ENCODE measurements at places on chromosomes 4 and X.

DNA sequence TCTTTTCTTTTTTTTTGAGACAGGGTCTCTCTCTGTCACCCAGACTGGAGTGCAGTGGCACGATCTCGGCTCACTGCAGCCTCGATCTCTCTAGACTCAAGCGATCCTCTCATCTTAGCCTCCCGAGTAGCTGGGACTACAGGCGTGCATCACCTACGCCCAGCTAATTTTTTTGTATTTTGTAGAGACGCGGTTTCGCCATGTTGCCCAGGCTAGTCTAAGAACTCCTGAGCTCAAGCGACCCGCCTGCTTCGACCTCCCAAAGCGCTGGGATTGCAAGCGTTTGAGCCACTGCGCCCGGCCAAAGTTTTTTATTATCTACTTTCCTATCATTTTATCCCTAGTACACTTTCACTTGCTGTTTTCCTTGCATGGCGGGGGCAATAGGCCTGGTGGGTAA, 1.4 kb downstream of the UBA6 start:
- no peak for DNase-seq

- no peak for DNase-seq
Observed at GRCh38 chr4:70818173-70818855, 21.4 kb downstream of the GRSF1 start.

GRCh38 chr4:53863158-53863557, 201.2 kb downstream of the CHIC2 start:
- DNase-seq, result no peak

DNA sequence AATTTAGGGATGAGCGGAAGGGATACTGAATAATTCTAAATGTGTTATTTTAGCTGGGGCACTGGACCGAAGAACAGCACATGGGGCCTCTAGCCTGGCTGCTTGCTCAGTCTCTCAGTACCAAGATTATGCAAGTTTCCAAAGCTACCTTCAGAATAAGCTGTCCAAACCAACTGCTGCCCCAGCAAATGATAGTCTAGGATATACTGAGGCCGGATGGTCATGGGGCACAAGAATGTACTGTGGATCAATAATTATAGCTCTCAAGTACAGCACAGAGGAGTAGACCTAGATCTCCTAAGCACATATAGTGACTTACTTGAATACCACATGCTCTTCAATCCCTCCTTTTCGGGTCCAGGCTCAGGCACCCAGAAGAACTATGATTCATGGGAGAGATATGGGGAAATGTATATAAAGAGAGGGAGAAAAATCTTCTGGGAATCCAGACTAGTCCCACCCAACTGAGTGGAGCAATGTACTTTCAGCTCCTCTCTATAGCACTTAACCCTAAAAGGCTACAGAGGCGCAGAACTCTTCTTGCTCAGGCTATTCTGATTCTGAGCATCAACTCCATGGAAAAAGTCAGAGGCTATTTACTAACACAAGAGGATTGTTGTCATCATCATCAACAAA, 160.3 kb upstream of the GPC4 start:
- no peak for DNase-seq

DNA sequence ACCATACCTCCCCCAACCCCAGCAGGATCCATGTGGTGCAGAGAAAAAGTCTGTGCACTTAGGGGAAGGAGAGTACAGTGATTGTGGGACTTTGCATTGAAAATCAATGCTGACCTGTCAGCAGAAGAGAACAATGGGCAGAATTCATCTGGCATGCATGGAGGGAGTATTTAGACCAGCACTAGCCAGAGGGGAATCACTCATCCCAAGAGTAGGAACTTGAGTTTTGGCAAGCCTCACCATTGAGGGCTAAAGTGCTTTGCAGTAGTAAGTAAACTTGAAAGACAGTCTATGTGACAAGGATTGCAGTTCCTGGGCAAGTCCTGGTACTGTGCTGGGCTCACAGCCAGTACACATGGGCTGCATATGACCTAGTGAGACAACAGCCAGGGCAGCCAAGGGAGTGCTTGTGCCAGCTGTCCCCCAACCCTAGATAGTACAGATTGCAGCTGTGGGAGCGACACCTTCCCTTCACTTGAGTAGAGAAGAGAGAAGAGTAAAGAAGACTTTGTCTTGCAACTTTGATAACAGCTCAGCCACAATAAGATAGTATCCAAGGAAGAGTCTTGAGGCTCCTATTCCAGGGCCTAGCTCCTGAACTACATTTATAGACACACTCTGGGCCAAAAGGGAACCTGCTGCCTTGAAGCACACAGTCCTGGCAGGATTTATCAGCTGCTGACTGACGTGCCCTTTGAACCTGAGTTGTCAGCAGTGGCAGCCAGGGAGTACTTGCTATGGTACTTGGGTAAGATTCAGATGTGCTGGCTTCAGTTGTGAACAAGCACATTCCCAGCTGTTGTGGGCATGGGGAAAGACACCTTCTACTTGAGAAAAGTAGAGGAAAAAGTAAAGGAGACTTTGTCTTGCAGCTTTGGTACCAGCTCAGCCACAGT, 48.7 kb downstream of the HDX start:
- no peak for DNase-seq

- DNase-seq, result no peak
Observed at GRCh38 chr4:82624819-82625218, 63.0 kb upstream of the TMEM150C start.

DNA sequence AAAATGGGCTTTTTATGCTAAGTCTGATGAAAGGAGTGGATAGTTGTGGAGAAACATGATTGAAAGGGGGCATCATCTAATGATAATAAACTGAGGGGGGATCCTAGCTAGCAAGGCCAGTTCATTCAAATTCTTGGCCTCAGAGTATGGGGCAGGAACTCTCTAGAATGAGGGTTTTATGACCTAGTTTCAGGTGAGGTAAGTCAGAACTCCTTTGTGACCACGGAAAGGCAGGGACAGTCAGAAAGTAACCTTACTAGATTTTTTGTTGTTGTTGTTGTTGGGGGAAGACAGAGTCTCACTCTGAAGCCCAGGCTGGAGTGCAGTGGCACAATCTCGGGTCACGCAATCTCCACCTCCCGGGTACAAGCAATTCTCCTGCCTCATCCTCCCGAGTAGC, 1.5 kb upstream of the PAQR3 start:
- DNase-seq, result no peak

DNA sequence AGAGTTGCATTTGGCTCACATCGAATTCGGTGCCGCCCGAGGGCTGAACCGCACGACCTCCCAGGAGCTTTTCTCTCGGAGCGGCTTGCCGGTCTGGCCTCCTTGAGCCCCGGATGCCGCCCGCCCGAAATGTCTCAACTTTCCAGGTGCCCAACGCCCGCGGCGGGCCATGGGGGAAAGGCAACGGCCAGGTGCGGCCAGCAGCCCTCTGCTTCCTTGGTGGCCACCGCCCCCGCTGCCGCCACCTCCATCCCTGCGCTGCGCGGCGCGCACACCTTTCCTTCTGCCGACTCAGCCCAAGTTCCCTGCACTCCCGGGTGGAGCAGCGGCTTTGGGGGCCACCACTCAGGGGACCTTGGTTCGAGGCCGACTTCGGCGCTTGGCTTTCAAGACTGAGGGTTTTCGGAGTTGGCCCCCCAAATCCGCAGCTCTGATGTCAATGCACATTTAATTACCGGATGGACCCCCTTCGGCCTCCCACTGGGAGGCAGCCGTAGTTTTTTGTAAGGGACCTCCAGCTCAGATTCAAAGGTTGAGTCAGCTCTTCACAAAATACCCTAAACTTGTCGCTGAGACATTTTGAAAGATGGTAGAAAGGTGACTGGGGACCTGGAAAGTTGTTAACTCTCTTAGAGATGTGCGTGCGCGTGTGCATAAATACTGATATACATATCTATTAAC, 1.1 kb downstream of the AFF2 start:
- DNase-seq, result no peak

DNA sequence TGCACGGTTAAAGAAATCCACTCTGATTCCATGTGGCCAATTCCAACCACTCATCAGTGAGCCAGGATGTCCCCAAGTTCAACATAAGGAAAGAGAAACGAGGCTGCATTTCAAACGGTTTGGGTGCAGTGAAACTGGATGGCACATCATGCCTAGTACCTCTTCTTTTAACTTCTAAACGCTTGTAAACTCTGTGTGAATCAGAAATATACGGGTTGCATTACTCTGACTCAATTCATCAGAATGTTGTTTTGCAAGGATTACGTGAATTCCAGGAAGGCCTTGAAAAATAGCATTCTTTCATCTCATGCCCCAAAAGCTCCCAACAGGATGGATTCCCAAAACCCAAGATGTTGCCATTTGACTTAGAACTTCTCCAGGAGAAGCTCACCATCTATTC, 270.4 kb downstream of the LDB2 start:
- DNase-seq, result no peak

DNA sequence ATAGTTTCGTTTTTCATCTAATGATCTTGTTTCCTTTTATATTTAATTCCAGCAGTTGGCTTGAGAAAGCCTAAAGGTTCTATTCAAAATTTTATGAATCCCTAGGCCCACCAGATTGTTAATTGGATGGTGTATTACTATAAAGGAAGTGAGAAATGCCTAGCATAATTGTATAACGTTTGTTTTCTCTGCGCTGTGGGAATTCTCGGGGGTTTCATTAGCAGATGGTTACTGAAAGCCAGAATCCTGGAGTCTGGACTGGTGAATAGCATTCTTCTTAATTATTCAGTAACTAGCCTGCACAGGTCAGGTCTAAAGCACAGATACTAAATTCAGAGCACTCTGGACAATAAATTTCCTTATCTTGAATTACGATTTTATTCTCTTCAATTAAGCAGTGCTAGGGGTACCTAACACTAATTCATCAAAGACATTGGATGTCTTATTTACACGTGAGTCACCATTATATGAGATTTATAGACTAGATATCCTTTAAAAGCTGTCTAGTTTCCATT, 459.4 kb downstream of the DTHD1 start:
- no peak for DNase-seq

DNA sequence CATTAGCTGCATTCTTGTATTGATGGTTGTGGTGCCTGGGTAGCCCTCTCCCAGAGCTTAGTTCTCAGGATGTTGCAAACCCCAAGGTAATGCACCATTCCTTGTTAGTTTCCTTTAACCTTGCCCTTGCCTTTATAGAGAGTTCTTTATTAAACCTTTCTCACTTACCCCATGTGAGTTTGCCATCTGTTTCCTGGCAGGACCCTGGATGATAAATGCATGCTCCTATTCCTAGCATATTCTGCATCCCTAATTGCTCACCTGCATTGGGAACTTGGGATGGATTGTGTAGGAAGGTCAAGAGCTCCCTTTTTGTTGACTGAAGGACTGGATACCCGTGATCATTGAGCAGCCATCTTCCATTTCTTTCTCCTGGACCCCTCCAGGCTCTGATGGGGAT, 59.9 kb upstream of the AP1S2 start:
- no peak for DNase-seq

- no peak for DNase-seq
Observed at GRCh38 chr4:10656988-10657387, 27.6 kb downstream of the CLNK start.

- DNase-seq, result no peak
Observed at GRCh38 chr4:152073351-152074087, 312.7 kb upstream of the GATB start.

GRCh38 chrX:129780441-129781105, 824 bp downstream of the SASH3 start:
- no peak for DNase-seq

GRCh38 chr4:13207226-13207625, 276.9 kb downstream of the RAB28 start:
- no peak for DNase-seq

- no peak for DNase-seq
Observed at GRCh38 chr4:134773497-134774000, 572.0 kb upstream of the PABPC4L start.

DNA sequence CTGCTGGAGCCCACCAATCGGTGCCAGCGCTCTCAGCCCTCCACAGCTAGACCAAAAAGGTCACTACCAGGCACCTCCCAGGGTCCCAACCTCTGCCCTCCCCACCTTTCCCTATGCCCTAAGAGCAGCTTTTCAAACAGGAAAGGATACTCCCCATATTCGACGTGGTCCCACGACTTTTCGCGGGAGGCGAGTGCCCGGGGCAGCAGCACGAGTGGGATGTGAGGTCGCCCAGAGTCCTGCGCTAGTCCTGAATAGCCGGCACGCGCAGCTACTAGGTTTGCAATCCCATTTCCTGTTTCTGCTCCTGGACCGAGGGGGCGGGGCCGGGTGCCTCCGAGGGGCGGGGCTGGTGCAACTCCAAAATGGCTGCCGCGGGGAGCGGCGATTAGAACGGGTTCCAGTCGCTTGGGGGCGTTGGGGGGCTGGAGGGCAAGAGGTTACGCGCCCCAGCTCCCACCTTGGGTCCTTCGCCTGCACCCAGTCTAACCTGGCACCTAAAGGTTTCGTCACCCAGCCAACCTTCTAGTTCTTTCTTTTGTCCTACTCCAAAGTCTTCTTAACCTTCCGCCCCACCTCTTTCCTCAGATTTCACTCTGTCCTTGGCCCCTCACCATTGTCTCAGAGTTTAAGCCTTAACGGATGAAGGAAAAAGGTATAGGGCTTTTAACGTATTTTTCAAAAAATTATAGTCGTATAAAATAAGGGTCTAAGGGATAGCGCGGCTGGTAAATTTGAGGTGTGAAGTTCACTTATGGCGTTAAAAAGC, 85.0 kb upstream of the TENT5D start:
- DNase-seq, result no peak

DNA sequence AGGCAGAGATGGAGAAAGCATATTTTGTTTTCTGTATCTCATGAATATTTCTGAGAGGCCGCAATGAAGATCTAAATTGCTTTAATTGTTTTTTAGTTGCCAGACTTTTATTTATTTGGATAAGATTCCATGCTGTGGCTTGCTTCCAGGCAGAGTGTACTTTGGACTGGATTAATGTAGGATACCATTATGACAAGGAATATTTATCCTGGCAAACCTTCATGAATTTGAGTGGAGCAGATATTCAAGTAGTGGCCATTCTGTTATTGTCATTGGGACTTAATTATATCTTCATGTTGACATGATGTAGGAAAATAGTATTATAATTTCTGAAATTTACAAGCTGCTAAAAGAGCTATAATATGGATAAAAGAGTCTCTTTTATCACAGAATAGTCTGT, 182.9 kb downstream of the C4orf33 start:
- DNase-seq, result no peak

- DNase-seq, result no peak
Observed at GRCh38 chr4:117154251-117154650, 68.9 kb upstream of the TRAM1L1 start.

DNA sequence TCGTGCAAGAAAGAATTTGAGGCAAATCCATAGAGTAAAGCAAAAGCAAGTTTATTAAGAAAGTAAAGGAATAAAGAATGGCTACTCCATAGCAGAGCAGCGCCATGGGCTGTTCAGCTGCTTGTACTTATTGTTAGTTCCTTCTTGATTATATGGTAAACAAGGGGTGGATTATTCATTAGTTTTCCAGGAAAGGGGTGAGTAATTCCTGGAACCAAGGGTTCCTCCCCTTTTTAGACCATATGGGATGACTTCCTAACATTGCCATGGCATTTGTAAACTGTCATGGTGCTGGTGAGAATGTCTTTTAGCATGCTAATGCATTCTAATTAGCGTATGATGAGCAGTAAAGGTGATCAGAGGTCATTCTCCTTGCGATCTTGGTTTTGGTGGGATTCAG, 23.5 kb upstream of the CEP135 start:
- no peak for DNase-seq

DNA sequence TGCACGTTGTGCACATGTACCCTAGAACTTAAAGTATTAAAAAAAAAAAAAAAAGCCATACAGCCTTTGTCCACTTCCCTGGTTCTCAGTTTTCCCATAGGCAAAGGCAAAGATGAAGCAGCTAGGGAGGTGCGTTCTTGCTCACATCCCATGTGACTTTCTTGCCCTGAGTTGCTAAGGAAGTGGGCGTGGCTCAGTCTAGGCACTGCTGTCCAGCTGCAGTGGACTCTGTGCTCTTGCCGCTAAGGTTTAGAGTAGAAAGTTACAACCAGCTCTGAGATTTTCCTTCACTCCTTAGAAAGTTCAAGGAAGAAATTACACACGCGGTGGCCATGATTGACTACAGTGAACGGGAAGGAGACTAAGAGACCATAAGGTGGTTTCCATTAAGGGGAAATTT, 144.7 kb downstream of the NAA11 start:
- no peak for DNase-seq

Data from activated T-helper 9 cell treated with anti-CD3 and anti-CD28 coated beads, Interleukin-2, amount 50 U/mL, for 16 hours (primary cell).